GDM1 (cell line): ENCODE measurements at places on chromosomes 12 and 14.

- DNase-seq: no peak
Measured at GRCh38 chr14:54050759-54051158, 94.1 kb upstream of the BMP4 start.

DNA sequence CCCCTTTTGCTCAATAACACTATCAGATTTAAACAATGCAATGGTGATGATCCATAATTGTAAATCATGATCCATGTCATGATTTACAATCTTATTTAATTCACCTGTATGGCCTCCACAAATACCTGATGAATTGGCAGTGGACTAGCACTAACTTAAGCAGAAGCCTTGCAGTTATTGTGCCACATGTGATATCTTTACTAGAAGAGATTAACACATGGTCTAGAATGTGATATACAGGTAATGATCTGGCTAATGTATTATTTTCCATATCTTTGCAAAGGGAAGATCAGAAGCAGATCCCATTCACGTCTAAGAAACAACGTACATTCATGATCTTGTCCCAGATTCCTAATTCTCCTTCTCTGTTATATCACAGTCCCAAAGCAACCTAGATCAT lies 66.0 kb downstream of the EGLN3 start:
- no peak for DNase-seq

DNA sequence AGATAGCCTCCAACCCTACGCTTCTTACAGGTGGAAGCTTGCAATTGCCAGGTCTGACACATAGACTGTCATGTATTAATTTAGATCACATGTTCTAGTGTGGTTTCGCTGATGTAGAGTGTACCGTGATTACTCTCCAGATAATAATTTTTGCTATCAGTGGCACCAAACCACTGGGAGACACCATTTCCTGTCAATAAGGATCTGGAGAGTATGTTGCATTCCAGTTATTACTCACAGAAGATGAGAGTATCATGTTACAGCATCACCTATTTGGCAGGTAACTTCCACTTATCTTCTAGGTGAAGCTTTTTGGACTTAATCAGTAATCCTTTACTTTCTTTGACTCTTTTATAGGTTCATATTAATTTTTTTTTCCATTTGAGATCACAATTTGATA lies 147.2 kb downstream of the HELB start:
- DNase-seq: no peak

GRCh38 chr14:82488473-82488872 lies 954.8 kb upstream of the SEL1L start:
- no peak for DNase-seq

- DNase-seq: no peak
Measured at GRCh38 chr12:20382117-20382516, 13.8 kb downstream of the PDE3A start.

- DNase-seq: no peak
Measured at GRCh38 chr14:77099425-77100167, 1.5 kb downstream of the CIPC start.
